LHCN-M2 (cell line): ENCODE measurements at places on chromosomes 7 and 10. TPM values are rescaled to one million over a fixed set of nuclear protein-coding genes. Genes with fewer than 3 reads are reported as not detected.

HOXA11 gene
- 3.9 and 4.0 TPM in 2 replicates for total RNA-seq

SUGCT gene
- total RNA-seq: 23.3 and 29.0 TPM in 2 replicates

- DNase-seq: no peak
These were observed 244.8 kb downstream of the PRKG1 start for GRCh38 chr10:51319173-51319435.

- DNase-seq: no peak
These were observed 159.0 kb upstream of the MEOX2 start for GRCh38 chr7:15845461-15845860.

STEAP1B gene
- total RNA-seq: not detected in 2 replicates
